Mucosa of gallbladder (tissue), 1 donor: ENCODE measurements at places on chromosomes 1 and 21. TPM values are rescaled to one million over a fixed set of nuclear protein-coding genes. Genes with fewer than 3 reads are reported as not detected.
A peak's percentile ranks its signal among the peaks of the same experiment; 100 is the strongest.

GRCh38 chr1:154536570-154536969 is 21.9 kb downstream of the UBE2Q1 start:
- no peak for DNase-seq

GRCh38 chr1:179205284-179205683 is 24.2 kb downstream of the ABL2 start:
- no peak for DNase-seq

DNA sequence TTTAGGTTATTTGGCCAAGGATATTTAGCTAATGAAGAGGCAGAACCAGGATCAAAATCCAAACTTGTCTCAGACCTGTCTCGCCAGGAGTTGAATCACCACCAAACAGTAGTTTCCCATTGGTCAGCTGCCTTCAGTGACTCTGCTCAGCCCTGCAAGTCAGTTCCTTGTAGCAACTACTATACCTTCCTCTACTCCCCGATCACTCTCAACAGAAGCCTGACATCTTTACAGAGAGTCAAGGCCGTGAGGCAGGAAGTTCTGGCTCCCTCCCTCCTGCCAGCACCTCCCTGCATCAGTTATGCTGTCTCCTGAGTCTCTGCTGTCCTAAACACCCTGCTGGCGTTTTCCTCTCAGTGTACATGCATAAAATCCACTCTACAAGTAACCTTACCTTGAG is 13.2 kb downstream of the PSMD4 start:
- no peak for DNase-seq

The OR2L8 gene
- not detected for total RNA-seq

DNA sequence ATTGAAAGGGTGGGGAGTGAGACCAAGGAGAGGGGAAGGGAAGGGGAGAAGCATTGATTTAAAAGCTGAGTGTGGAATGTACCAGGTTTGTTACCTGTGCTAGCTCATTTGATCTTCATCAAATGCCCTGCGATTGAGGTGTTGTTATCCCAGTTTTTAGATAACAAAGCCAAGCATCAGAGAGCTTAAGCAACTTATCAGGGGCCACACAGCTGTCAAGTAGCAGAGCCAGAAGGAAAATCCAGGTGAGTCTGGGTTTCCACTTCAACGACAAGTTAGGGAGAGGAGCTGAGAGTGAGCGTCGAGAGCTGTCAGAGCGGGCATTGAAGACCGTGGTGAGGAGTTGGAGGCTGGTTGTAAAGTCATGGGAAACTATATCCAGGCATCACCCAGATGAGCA is 146.9 kb upstream of the IRF2BP2 start:
- no peak for DNase-seq

DNA sequence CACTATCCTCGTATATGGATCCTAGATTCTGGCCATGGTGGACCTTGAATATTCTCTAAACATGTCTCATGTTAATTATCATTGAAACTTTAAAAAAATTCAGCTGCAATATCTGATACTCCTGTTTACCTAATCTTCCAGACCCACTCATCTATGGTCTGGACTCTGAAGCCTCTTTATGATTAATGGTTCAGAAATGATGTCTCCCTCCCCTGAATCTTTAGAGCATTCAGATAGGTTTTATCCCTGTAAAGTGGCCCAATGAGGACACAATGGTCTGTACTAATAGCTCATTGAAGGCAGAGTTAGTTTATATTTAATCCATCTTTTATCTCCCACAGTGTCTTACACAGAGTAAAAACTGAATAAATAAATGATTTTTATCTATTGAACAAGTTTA is 53.0 kb upstream of the DUSP10 start:
- DNase-seq: no peak

- DNase-seq: no peak
These were observed 35.6 kb upstream of the ERG start for GRCh38 chr21:38533887-38534286.

The LYPD8 gene
- total RNA-seq: not detected

The C1QTNF12 gene
- 4.9 TPM for total RNA-seq

GRCh38 chr21:44838039-44838895 is 20.4 kb upstream of the SUMO3 start:
- DNase-seq: no peak

DNA sequence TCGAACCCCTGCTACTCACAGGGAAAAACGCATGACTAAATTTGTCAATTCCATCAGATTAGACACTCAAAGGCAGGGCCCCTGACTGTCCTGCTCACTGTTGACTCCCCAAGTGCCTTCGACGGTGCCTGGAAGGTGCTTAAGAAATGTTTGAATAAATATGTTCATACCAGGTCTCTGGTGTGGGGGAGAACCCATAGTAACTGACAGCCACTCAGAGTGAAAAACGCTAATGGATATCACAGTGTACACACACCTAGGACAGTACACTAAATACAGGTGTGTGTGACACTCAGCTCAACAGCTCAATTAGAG is 39.7 kb upstream of the WASF2 start:
- no peak for DNase-seq

The SCAF4 gene
- total RNA-seq: 28.8 TPM

GRCh38 chr1:232385221-232385620 is 244.7 kb downstream of the SIPA1L2 start:
- no peak for DNase-seq

The RXFP4 gene
- total RNA-seq: not detected

- no peak for DNase-seq
These were observed 39.2 kb downstream of the RAP1GAP start for GRCh38 chr1:21629971-21630370.

- no peak for DNase-seq
These were observed 243.0 kb upstream of the MAP1LC3C start for GRCh38 chr1:242241936-242242335.

The CDK11A gene
- 31.5 TPM for total RNA-seq

- peak; percentile 17 for DNase-seq
These were observed 124.8 kb downstream of the RIPK4 start for GRCh38 chr21:41641821-41642701.

- DNase-seq: no peak
These were observed 593.1 kb upstream of the PLXNA2 start for GRCh38 chr1:208837242-208837641.

GRCh38 chr1:35573198-35574124 is at the start of gene TFAP2E:
TSS of gene TFAP2E (plus strand) at chr1:35573314. CDS start at chr1:35573578, 264 bp downstream.
- no peak for DNase-seq

DNA sequence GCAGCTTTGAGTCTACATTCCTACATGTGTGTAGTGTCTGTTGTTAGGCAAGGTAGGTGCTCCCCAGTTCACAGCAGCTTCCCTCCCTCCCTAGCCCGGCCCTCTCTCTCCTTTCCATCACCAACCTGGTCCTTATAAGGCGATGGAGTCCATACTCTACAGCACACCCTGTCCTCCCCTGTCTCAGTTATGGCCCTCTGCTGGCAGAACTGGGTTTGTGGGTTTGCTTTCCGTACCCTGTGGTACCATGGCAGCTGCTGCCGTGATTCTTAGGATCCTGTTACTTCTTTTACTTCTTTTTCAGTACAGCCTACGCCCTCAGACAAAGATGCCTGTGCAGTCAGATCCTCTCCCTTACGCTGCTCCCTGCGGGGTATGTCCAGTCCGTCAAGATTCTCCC is 31.7 kb downstream of the AK5 start:
- peak; percentile 12 for DNase-seq

- DNase-seq: no peak
These were observed 47.7 kb downstream of the SYCP1 start for GRCh38 chr1:114902343-114902742.

DNA sequence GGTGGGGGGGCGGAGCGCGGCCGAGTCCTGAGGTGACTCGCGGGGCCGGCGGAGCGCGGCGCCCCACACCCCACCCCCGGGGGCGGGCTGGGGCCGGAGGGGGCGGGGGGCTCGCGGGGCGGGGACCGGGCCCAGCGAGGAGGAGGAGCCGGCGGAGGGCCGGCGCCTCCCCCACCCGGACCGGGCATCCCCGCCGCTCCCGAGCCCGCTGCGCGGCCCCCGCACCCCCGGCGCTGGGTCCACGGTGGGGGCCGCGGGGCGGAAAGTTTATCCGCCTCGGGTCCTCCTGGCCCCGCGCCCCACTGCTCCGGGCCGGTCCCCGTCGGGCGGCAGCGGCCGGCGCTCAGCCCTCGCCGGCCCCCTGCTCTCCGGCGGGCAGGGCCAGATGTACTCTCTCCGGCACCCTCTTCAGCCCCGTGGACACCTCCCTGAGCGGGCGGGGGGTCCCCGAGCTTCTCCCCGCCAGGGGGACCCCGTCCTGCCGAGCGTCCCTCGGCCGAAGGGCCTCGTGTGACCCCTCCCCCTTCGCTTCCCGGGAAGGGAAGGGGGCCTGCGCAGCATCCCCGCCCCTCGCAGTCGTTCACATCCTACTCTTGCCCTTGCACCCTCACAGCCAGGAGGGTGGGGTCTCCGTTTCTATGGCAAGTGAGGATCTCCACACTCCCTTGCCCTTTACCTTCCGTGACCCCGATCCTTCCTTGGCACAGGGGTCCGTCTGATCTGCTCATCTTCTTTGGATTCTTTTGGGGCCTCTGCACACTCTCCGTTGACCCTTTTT is 663 bp downstream of the CAMTA1 start:
- DNase-seq: no peak
